A549 treated with dexamethasone at 1 μM for 4 hours (cell line): ENCODE measurements at places on chromosomes 12 and 14. TPM values are rescaled to one million over a fixed set of nuclear protein-coding genes. Genes with fewer than 3 reads are reported as not detected.

The DBX2 gene
- not detected in 5 replicates for total RNA-seq

The PIANP gene
- total RNA-seq: 0.56 to 1.0 TPM (median 0.96 TPM) in 5 replicates

The MSRB3 gene
- 21.9 to 28.1 TPM (median 24.9 TPM) in 5 replicates for total RNA-seq

The LRIG3 gene
- 3.6 to 4.8 TPM (median 3.8 TPM) in 5 replicates for total RNA-seq

The FAM181A gene
- total RNA-seq: not detected in 5 replicates

The EFS gene
- not detected in 5 replicates for total RNA-seq

The CD69 gene
- not detected in 5 replicates for total RNA-seq

The KRT85 gene
- total RNA-seq: not detected in 5 replicates

The GRIN2B gene
- total RNA-seq: 2.7 to 5.3 TPM (median 4.6 TPM) in 5 replicates

The PLA2G1B gene
- total RNA-seq: 0.18 TPM in 1 of 5 replicates, not detected in the others

The KRT6C gene
- total RNA-seq: 0.07 TPM in 1 of 5 replicates, not detected in the others

The SERPINA12 gene
- 0.06 TPM in 1 of 5 replicates, not detected in the others for total RNA-seq

The SOCS2 gene
- total RNA-seq: 13.6 to 23.1 TPM (median 15.8 TPM) in 5 replicates

The DTX3 gene
- 13.3 to 18.8 TPM (median 15.9 TPM) in 5 replicates for total RNA-seq

The IFT81 gene
- 14.0 to 19.9 TPM (median 19.0 TPM) in 5 replicates for total RNA-seq

The BCL7A gene
- total RNA-seq: 8.5 to 11.4 TPM (median 10.3 TPM) in 5 replicates

The KRT79 gene
- total RNA-seq: 0.06 to 0.17 TPM (median 0.06 TPM) in 3 of 5 replicates, not detected in the others

The RFX4 gene
- total RNA-seq: 0.02 to 0.07 TPM (median 0.04 TPM) in 4 of 5 replicates, not detected in the other

The SOS2 gene
- total RNA-seq: 9.6 to 14.5 TPM (median 12.9 TPM) in 5 replicates
